ENCODE measurements at places on chromosomes 12 and 14.

- no peak for DNase-seq
These were observed 288.3 kb upstream of the AMIGO2 start for GRCh38 chr12:47367912-47368537.

- DNase-seq: no peak
These were observed 45.1 kb upstream of the PRPF39 start for GRCh38 chr14:45038865-45039264.

DNA sequence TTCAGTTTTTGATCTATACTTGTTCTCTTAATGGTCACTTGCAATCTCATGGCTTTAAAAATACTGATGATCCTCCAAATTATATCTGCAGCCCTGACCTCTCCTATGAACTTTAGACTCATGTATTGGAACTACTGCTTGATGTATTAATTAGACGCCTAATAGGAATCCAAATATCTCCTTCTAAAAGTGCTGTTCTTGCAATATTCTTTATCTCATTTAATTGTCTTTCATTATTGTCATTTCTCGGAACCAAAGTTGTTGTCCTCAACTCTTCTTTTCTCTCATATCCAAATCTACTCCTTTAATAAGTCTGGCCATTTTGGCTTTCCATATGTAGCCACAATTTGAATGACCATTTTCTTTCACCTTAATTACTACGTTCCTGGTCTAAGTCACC, 907.6 kb upstream of the SEL1L start:
- DNase-seq: no peak

DNA sequence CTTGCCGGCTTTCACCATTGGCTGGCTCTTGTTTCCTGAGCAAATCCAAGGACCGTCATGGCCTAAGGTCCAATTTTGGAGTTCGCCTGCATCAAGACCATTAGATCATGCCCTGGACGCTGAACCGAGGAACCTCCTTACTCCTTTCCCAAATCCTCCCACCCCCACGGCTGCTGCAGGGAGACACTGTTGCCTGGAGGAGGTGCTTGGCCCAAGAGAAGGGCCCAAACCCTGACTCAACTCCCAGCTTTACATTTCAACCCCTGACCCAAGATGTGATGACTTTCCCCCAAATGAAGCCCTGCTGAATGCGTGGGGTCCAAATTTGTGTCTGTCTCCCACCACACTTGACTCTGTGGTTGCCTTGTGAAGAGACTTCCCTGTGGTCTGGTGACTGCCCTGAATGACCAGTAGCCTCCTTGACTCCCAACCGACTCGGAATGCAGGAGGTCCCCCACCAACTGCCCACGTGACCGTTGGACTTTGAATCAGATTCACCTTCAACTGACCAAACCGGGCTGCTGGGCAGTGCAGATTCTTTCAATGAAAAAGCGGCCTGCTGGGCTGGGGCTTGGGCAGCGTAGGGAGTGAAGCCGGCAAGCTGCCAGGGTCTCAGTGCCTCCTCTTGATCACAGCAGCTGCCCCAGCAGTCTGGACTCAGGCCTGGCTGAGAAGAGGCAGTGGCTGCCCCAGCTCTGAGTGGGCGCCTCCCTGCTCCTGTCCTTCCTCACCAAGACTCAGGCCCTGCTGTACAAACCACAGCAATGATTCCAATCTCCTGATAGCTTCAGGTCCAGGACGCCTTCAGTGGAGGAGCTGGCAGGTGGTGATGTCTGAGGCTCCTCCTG, 46.7 kb upstream of the OASL start:
- no peak for DNase-seq

- no peak for DNase-seq
These were observed 233.3 kb upstream of the FOXN3 start for GRCh38 chr14:89650077-89650978.

DNA sequence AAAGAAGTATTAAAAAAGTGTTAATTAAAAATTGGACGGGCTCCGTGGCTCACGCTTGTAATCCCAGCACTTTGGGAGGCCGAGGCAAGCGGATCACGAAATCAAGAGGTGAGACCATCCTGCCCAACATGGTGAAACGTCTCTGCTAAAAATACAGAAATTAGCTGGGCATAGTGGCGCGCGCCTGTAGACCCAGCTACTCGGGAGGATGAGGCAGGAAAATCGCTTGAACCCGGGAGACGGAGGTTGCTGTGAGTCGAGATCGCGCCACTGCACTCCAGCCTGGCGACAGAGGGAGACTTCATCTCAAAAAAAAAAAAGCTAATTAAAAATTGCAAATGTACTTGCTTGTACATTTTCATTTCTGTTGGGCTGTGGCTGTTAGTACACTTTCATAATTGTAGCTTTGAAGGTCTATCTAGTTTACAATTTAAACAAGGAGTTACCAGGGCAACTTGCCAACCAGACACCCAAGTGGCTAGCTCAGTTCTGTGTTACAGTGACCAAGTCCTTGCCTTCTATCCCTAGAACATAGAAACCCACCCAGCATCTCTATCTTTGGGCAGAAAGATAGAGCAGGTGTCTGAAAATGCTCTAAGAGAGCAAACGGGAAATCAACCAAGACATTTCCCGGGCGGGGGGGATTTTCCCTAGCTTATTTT, 1.2 kb downstream of the COA8 start:
- DNase-seq: no peak

DNA sequence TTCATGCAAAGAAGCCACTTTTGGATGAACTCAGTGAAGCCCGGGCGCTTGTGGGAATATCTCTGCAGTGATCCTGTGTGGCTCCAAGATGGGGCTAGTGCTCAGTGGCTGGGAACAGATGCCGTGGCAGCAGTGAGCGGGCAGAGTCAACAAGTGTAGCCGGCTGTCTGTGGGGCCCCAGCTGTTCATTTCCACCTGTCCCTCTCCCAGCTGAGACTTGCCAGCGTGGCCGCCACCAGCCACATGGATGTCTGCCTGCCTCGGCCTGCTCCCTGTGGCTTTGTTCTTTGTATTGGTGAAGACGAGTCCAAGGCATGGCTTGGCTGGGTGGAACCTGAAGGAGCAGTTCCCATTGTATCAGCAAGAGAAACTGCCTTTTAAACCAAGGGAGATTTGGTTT, 77.3 kb downstream of the NOS1 start:
- no peak for DNase-seq

DNA sequence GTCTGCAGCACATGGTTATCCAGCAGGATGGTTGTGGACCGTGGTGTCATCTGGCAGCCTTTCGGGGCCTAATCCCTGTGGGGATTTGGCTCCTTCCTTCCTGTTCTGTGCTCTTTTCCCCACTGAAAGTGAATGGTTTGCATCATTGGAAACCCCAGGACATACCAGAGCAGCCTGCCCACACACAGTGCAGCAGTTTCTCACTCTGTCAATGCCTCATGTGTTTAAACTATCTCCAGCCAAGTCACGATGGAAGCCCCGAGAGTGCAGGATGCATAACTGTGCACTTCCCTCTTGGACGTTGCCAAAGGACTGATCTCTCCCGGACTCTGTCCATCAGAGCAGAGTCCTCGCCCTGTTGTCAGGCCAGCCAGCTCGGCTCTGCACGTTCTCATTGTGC, 29.0 kb upstream of the AMN start:
- no peak for DNase-seq

DNA sequence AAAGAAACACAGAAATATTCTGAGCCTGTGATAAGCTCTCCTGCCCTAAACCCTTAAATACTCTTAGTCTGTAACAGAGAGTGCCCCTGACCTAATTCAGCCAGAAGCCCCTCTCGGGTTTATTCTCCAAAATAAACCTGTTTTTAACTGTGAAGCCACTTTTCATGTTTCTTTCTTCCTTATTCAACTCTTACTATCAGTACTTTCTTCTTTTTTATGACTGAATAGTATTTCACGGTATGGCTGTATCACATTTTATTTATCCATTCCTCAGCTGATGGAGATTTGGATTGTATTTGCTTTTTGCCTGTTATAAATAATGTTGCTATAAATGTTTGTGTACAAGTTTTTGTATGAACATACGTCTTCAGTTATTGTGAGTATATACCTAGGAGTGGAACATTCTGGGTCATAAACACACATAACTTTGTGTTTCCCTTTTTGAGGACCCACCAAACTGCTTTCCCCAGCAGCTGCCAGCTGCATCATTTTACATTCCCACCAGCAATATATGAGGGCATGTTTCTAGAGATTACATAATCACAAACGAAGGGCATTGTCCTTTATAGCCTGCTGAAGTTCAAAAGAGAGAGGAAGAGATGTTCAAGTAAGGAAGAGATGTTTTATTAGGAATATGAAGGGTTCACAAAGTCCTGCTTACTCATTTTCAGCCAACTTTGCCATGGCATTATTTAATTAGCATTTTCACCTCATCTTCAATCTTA, 199.4 kb upstream of the NUDT4 start:
- no peak for DNase-seq

Data from NCI-H1417 treated with DMSO at 0.1 percent for 48 hours (cell line).